Naive thymus-derived CD4-positive, alpha-beta T cell (primary cell): ENCODE measurements at places on chromosomes 7 and 10. TPM values are rescaled to one million over a fixed set of nuclear protein-coding genes. Genes with fewer than 3 reads are reported as not detected.

The OR2A42 gene
- total RNA-seq = 0.22 TPM

The TMEM72 gene
- total RNA-seq = not detected

The ACTL6B gene
- total RNA-seq = not detected

The ADGRA1 gene
- not detected for total RNA-seq

The C10orf143 gene
- 11.6 TPM for total RNA-seq

The COBL gene
- total RNA-seq = not detected

The HOXA7 gene
- total RNA-seq = not detected

The HTR5A gene
- total RNA-seq = not detected in 2 replicates

The CUBN gene
- 17.5 TPM for total RNA-seq

The OR2F2 gene
- total RNA-seq = not detected

The EN2 gene
- total RNA-seq = not detected

The AKR1D1 gene
- total RNA-seq = not detected

The PPP1R3A gene
- not detected for total RNA-seq

The TMEM270 gene
- not detected for total RNA-seq

The CLIP2 gene
- total RNA-seq = 3.1 TPM

The C10orf95 gene
- total RNA-seq = 0.34 TPM

The CALML5 gene
- not detected for total RNA-seq

The C10orf105 gene
- total RNA-seq = 0.19 TPM

The CFTR gene
- total RNA-seq = not detected

The TMEM213 gene
- 0.36 and 1.3 TPM in 2 replicates for total RNA-seq

The EPDR1 gene
- 1.4 TPM for total RNA-seq

The RBP3 gene
- not detected for total RNA-seq
